Sigmoid colon (tissue), 7 donors: ENCODE measurements at places on chromosomes 6 and 20. TPM values are rescaled to one million over a fixed set of nuclear protein-coding genes. Genes with fewer than 3 reads are reported as not detected.

DNA sequence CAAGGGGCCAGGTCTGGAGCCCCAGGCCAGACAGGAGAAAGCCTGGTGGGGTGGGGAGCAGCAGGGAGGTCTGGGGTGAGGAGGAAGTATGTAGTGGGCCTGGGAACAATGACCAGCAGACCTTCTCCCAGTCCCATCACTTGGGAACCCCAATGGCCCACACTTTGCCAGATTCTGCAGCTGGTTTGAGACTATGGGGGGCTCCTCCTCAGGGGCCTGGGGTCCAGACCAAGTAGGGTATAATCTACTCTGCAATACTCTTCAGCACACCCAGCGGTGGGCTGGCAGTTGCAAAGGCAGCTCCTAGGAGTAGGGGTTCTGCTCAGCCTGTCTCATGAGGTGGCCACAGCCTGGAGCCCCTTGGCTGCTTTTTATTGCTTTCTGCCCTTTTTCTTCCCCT is 52.8 kb downstream of the NPEPL1 start:
- no peak overlapping the region for H3K27ac ChIP-seq
- no peak for DNase-seq
- no peak overlapping the region for H3K4me3 ChIP-seq
- no peaks in the 10 kb centered on the region for H3K36me3 ChIP-seq
- H3K27me3 ChIP-seq, result no peaks in the 10 kb centered on the region
- H3K4me1 ChIP-seq, result peaks cover 12% of the 10 kb centered on the region

The EPPIN gene
- not detected for total RNA-seq

DNA sequence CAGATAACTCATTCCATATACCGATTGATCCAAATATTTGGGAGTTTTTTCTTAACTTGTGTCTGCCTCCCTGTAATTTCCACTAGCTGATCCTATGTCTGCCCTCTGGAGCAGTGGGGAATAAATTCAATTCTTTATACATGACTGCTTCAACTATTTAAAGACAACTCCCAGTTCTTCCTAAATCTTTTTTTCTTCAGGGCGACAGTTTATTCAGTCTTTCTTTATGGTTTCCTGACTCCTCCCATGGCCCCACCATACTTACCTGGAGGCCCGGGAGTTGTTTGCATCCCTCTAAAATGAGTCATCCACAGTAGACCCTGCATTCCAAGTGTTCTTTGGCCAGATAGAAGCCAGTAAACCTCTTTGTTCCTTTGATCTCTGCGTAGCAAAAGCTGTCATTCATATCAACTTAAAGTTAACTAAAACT is 73.6 kb downstream of the LCA5 start:
- H3K27ac ChIP-seq, result no peak overlapping the region
- H3K4me1 ChIP-seq, result no peaks in the 10 kb centered on the region
- no peak overlapping the region for H3K4me3 ChIP-seq
- H3K36me3 ChIP-seq, result no peaks in the 10 kb centered on the region

DNA sequence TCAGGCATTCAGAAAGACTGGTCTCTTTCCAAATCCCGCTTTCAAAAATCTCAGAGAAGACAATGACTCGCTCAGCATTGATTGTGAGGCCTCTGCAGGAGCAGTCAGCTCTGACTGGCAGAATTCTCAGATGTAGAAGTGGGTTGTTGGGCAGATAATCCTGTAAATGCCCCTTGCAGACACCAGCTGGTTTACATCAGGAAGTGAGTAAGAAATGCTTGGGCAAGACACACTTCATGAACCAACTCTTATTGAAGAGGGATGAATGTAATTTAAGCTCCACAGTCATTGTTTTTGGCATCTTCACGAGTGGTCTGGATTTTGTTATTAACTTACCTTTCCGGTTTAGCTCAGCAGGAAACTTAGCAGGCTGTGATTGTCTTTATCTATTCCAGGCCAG is 166.6 kb downstream of the PLCB4 start:
- H3K27ac ChIP-seq, result no peak overlapping the region
- H3K4me3 ChIP-seq, result no peak overlapping the region
- H3K27me3 ChIP-seq, result no peaks in the 10 kb centered on the region

The GLP1R gene
- not detected for total RNA-seq
